ENCODE measurements at places on chromosomes 5 and 9.
A peak's percentile ranks its signal among the peaks of the same experiment; 100 is the strongest.

GRCh38 chr9:97632248-97632984 lies 752 bp downstream of the TSTD2 start:
- DNase-seq = peak; percentile 68

DNA sequence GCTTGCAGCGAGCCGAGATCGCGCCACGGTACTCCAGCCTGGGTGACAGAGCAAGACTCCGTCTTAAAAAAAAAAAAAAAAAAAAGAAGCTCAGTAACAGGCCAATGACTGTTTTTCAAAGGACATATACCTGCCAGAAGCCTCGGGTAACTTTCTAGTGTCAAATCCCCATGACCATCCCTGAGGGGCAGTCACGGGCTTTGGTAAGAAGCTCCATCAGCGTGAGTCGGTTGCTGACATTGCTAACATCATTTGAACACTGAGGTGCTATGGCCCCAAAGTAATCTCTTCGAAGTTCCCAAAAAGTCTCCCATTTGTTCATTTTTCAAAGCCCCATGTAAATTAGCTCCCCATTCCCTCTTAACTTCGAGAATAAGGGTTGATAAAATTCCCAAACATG lies 11.6 kb downstream of the NAIP start:
- no peak for DNase-seq

DNA sequence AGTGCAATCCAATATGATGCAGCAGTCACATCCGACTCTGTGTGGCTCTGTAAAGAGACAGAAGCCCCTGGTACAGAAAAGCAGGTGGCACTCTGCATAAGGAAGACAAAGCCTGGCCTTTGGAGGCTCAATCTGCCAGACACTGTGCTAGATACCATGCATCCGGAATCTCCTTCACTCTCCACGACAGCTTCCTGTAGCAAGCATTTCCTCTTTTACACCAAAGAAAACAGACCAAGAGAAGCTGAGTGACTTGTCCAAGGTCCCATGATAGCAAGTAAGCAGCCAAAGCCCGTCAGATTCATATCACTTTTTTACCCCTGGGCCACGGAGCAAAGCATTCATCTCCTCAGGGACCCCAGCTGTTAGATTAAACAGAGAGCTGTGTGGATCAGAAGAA lies 64.2 kb upstream of the SMIM23 start:
- DNase-seq = peak; percentile 65

DNA sequence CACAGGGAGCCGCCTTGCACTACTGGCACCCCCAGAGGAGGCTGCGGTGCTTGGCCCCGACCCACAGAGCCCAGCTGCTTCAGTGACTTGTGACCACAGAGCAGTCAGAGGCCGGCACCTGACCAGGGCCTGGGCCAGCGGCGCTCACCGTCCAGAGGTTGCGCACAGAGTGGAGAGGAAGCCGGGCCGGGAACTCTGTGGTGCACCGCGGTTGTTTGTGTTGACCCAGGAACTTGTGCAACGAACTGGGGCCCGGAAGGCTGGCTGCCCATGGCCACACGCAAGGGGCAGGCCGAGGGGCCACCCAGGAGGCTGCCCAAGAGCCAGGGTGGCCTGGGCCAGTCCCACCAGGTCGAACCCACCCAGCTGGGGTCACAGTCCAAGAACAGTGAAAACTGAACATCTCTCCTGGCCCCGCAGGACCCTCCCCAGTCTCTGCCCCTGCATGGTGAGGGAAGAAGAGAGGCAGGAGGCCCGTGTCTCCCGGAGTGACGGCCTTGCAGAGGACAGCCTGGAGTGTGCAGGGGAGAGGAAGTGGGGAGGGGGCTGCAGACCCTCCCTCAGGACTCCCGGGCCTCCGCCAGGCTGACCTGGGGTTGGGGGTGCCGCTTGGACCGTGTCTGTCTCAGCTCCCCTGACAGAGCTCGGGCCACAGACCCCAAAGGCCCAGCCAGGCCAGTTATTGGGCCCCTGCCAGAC lies 42.8 kb upstream of the EGFL7 start:
- DNase-seq = peak; percentile 83

GRCh38 chr9:128927731-128928411 lies 7.1 kb downstream of the PHYHD1 start:
- peak; percentile 28 for DNase-seq

DNA sequence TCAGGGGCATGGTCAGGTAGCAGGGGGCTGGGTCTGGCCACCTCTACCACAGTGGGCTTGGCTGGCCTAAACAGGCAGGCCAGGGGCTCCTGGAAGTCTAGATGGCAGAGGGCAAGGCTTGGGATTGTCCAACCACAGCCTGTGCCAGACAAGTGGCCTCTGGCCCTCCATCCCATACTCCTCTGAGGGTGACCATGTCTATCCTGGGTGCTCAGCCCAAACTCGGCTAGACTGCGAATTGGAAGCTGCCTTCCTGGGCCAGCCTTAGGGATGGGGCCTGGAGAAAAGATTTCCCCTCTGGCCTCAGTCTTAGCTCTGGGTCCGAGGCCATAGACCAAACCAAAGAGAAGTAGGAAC lies 110.5 kb downstream of the PHF2 start:
- DNase-seq = no peak

- DNase-seq = no peak
Observed at GRCh38 chr9:14932231-14932630, 22.0 kb upstream of the FREM1 start.

GRCh38 chr9:36603006-36603405 lies 30.3 kb downstream of the MELK start:
- no peak for DNase-seq

DNA sequence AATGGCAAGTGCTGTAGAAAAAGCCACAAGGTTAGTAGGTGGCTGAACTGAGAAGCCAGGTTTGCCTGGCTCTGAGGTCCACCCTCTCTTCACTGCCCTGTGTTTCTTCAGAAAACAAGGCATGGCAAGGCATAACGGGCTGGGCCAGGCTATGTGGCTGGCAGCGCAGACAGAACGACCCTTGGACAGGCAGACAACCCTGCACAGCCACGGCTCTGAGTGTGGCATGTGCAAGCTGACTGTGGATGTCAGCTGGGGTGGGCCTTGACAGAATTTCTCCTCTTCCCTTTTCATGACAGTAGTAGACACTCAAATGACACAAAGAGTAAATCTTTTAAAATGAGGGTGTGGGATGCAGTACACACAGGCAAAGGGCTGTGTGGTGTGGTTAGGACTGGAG lies 81.7 kb downstream of the MACROH2A1 start:
- no peak for DNase-seq

DNA sequence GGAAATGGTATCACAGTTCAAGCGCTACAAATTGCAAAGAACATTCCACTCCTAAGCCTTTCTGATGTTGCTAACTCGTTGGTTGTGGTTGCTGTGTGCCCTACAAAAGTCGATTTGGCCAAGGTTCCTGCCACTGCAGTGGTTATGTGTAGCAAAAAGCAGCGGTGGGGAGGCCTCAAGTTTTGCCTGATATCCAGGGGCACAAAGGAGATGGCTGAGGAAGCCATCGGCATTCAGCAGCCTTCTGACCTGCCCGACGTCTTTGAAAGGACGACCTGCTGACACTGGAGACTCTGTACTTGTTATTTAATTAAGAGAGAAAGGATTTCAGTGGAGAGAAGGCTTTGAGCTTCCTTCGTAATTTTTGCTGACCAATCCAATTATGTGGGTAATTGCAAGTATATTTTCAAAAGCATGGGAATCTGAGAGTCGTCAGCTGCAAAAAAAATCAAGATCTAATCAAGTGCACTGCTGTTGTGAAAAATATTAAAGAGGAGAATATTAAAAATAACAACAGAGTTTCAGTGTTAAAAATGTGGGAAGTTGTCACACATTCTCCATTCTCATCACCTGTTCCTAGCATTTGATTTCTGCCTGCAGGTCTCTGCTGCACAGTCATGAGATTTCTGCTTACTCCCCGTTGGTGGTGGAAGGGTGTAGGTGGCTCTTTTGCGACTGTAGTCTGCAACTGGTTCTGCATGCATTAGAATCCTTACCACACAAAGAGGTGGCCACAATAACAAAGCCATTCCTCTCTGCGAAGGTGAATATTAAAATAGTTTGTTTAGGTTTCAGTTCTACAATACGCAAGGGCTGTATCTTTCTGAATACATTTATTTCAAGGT lies 319.2 kb downstream of the IRX2 start:
- DNase-seq = no peak

DNA sequence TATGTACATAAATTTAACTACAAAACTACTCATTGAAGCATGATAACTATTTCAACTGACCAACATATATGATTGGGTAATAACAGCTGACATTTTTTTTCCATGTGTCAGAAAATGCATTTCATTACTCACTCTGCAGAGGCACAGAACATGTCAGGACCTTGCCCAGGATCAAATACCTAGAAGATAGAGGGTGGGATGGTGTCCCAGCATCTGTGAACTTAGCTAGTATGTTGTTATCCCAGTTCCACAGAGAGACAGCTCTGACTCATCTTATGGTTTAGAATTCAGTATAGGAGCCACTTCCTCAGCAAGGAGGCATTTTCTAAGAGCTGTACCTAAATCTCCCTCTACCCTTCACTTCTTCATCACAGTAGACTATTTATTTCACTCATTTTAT lies 1198.6 kb upstream of the ACO1 start:
- DNase-seq = no peak

- no peak for DNase-seq
Observed at GRCh38 chr5:154143211-154143641, 47.3 kb upstream of the GALNT10 start.

- DNase-seq = peak; percentile 63
Observed at GRCh38 chr5:54249210-54250028, 61.0 kb downstream of the ARL15 start.

DNA sequence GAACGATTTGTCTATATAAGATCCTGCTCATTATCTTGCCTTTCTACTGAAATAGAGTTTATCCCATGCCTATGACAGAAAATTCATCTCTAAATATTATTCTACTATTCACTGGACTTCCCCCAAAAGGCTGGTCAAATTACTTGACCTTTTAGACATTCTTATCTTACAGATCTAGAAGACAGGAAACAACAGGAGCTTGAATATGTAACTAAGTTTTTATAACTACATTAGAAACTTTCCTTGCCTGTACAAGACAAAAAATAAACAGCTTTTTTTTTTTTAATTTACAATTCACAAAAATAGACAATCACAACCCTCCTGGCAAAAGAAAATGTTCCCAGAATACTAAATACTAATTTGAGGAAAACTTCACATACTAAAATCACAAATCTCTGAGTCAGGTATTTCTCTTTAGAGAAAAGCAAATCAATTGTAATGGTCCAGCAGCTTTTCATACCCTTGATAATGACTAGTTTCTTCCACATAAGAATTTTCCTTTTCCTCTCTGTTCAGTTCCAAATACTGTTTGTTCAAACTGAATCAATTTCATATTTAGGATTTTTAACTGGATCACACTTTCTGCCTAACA lies 68.6 kb downstream of the MLLT3 start:
- DNase-seq = no peak

GRCh38 chr5:1966461-1966860 lies 83.7 kb upstream of the IRX4 start:
- DNase-seq = no peak

- DNase-seq = peak; percentile 2
Observed at GRCh38 chr9:9846557-9846956, 766.2 kb downstream of the PTPRD start.

DNA sequence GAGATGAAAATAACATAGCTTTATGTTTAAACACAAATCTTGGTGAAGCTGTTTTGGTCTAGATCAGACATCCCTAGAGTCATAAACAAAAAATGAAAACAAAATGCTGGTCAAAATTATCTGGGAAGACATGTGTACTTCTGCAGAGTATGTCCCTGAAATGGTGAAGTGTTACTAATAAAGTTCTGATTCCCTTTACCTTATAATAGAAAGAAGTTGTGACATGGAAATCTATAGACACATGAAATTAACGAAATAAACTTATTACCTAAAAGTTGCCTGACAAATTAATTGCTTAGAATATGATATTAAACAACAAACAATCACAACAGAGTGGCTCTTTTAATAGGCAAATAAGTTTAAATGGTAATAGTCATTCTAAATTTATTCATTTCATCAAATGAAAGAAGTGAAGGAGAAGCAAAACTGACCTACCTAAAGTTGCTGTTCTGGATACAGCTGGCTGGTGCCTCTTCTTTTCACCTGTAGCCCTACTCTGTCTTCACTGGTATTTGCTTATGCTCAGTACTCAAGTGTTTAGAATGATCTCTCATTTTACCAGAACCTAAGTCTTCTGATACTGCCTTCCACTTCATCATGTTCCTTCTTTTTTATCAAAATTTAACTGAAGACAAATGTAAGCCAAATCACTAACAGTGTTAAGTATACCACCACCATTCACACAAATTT lies 38.8 kb downstream of the FNIP1 start:
- DNase-seq = no peak

All from inflammatory macrophage treated with lipopolysaccharide for 4 hours (primary cell).